Hair follicular keratinocyte (primary cell): ENCODE measurements at places on chromosomes 5 and 9. TPM values are rescaled to one million over a fixed set of nuclear protein-coding genes. Genes with fewer than 3 reads are reported as not detected.

PCDHGA10 gene
- total RNA-seq, result 1.3 and 1.6 TPM in 2 replicates

FGF10 gene
- not detected in 2 replicates for total RNA-seq

SPINK13 gene
- not detected in 2 replicates for total RNA-seq

CNTNAP3B gene
- total RNA-seq, result 1.4 and 3.5 TPM in 2 replicates

C9orf152 gene
- not detected in 2 replicates for total RNA-seq

ATP10B gene
- 0.11 TPM in 1 of 2 replicates, not detected in the other for total RNA-seq

RASGRF2 gene
- under 0.01 and 0.15 TPM in 2 replicates for total RNA-seq

PDGFRB gene
- 0.23 and 3.3 TPM in 2 replicates for total RNA-seq

KCNIP1 gene
- not detected in 2 replicates for total RNA-seq
